Stimulated activated CD8-positive, alpha-beta memory T cell treated with anti-CD3 and anti-CD28 coated beads, Interleukin-7, amount 100 ng/mL, for 1 hour (primary cell): ENCODE measurements at places on chromosomes 5 and 9.
A peak's percentile ranks its signal among the peaks of the same experiment; 100 is the strongest.

- no peak for DNase-seq
Observed at GRCh38 chr9:97327562-97327961, 20.1 kb downstream of the CCDC180 start.

- no peak for DNase-seq
Observed at GRCh38 chr9:38284039-38284575, 108.4 kb upstream of the ALDH1B1 start.

- peak; percentile 92 for DNase-seq
Observed at GRCh38 chr9:137254624-137255447, at the start of gene NELFB. NELFB (plus strand) TSS chr9:137255327.

DNA sequence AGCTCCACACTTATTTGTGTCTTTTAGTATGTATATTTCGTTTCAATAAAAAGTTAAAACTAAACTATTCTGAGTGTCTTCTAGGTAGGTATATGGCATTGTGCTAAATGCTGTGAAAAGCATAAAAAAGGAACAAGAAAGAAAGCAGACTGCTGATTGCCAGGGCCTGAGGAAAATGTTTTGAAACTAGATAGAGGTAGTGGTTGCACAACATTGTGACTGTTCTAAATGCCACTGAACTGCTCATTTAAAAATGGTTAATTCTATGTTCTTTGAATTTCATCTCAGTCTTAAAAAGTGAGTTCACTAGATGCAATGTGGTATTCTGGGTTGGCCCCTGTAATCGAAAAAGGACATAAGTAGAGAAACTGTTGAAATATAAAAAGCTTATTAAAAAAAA is 2.6 kb upstream of the ALAD start:
- DNase-seq, result no peak

GRCh38 chr9:73080110-73080694 is 71.5 kb upstream of the ANXA1 start:
- no peak for DNase-seq

- DNase-seq, result no peak
Observed at GRCh38 chr5:167639766-167640165, 651.7 kb upstream of the WWC1 start.

- DNase-seq, result no peak
Observed at GRCh38 chr5:96823900-96824380, 16.2 kb upstream of the ERAP1 start.

DNA sequence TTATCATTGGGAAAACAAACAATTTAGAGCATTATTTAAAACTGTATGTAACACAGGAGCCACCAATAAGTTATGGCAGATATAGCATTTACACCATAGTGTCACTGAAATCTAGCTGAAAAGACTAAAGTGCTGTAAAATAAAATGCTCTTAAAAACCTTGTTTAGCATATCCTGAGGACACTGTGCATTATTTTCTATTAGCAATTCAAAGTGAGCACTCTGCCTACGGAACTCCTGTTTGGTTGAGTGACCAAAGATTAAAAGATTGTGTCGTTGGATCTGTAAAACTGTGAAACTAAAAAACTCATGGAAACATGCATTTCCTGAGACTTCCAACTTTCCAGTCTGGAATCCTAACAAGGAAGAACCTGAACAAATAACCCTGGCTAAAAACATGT is 95.9 kb upstream of the C6 start:
- DNase-seq, result no peak

GRCh38 chr9:95092262-95093072 is 225.0 kb downstream of the FANCC start:
- DNase-seq, result no peak

GRCh38 chr5:158026304-158027031 is 167.5 kb upstream of the CLINT1 start:
- no peak for DNase-seq

GRCh38 chr5:38831909-38832308 is 13.9 kb upstream of the OSMR start:
- no peak for DNase-seq

DNA sequence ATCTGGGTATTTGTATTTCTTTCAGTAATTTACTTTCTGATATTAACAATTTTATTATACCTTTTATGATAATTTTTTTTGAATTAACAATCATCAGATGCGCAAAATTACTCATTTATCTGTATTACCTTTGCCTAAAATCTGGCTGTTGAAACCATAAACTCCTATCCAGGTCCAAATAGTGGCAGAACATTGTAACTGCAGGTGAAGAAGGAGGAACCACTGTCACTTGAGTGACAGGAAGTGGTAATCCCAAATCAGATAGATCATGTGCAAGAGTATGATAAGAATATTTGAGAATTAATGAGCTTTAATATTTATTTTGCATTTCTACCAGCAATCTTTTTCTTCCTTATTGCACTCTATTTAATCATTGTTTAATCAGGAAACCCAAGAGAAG is 139.3 kb upstream of the TLE4 start:
- DNase-seq, result no peak

GRCh38 chr5:172008111-172008455 is 1.6 kb upstream of the FBXW11 start:
- DNase-seq, result no peak

DNA sequence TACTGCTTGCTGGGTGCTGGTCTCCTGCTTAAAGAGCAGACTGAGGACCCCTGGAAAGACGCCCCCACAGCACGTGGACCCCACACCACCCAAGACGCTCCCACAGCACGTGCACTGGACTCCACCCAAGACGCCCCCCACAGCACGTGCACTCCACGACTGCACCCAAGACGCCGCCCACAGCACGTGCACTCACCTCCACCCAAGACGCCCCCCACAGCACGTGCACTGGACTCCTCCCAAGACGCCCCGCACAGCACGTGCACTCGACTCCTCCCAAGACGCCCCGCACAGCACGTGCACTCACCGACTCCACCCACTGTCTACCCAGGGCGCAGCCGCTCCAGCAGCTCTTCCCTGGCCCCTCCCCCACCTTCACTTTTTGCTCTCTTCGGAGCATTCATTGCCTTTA is 50.5 kb downstream of the EHMT1 start:
- DNase-seq, result no peak

DNA sequence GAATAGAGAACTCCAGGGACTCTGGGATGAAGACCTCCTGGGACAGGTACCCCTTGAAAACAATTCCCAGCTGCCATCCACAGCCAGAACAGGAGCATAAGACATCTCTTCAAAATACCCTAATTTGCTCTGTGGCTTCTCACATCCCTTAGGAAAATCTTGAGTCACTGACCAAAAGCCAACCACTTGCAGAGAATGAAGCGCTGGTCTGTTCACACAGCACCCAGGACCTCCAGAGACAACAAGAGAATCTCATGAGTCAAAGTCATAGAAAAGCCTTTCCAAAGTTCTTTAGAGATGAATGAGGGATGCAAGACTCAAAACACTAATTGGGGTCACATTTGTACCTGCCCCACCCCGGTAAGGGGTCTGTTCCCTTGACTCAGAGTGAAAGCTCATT is 210.6 kb downstream of the SEMA5A start:
- no peak for DNase-seq

GRCh38 chr5:157162919-157163510 is 3.0 kb downstream of the GARIN3 start:
- DNase-seq, result no peak

DNA sequence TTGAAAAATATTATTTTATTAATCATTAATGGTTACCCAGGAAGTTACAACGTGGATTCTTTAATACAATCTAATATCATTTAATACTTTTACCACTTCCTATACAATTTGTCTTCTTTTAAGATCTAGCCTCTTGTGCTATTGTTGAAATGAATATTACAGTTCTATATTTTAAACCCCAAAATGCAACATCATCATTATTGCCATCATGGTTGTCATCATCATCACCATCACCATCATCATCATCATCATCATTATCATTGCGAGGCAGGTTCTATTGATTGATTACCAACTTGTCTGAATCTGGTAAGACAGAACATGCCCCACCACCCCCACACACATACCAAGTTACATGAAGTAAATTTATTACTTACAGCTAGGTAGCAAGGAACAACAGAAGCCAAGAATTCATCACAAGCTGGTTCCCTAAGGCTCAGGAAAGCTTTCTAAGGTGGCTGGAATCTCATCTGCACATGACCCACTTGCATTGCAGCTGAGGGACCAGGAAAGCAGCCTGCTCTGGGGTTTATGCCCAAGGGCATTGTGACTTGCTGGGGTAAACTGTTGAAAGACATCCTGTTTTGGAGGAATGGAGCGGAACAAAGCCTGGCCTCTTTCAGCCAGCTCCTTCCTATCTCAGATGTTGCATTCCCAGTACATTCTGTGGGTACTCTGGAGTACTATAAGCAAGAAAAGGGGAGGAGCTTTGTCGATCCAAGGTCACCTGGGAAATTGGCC is 418.1 kb downstream of the PRR16 start:
- no peak for DNase-seq

DNA sequence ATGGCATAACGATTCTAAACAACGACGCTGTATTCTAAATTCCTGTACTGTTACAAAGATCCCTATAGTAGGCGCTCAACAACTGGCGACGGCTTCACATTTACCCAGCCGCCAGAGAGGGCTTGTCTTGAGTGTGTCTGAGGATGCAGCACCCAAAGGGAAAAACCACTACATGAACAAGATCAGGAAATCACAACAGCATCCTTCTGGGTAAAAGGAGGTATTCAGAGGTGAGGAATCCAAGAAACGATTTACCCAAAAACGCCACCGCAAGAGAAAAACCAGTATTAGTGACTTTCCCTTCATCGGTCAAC is 711 bp downstream of the TTC33 start:
- peak; percentile 36 for DNase-seq

GRCh38 chr5:157740229-157740610 is 3.3 kb upstream of the LSM11 start:
- DNase-seq, result no peak

DNA sequence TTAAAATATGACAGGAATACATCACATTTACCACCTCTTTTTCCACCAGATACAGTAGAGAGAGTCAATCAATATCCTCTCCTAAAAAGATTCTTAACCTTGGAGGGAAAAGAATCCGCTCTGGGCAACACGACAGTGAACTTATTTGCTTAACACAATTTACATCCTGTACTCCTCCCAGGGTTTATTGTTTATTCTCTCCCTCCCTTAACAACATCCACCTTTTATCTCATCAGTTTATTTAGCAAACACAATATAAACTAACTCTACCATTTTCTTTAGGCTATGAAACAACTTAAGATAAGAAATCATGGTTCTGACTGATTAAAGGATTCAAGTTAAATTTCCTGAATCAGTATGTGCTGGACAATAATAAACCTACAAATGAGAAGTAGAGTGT is 50.9 kb downstream of the CERT1 start:
- DNase-seq, result no peak

- no peak for DNase-seq
Observed at GRCh38 chr9:12748016-12748415, 26.8 kb upstream of the LURAP1L start.

DNA sequence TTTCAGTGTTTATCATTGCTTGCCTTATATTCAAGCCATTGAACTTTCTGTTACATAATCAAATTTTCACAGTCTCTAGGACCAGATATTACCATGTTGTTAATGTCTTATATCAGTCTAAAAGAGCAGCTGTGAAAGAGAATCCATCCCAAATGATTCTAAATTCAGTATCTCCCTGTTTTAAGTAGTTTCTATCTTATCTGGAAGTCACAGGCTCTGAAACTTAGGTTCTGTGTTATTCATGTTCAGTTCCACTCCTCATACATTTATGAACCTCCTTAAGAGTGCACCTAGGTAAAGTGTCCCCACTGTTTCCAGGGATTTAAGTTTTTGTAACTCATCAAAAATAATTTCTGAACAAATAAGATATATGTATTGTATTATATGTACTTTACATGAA is 9.7 kb downstream of the LYRM7 start:
- no peak for DNase-seq

GRCh38 chr5:91311697-91312501 is 71.2 kb downstream of the ARRDC3 start:
- peak; percentile 34 for DNase-seq

- DNase-seq, result no peak
Observed at GRCh38 chr5:56737002-56737621, 78.2 kb upstream of the MAP3K1 start.

DNA sequence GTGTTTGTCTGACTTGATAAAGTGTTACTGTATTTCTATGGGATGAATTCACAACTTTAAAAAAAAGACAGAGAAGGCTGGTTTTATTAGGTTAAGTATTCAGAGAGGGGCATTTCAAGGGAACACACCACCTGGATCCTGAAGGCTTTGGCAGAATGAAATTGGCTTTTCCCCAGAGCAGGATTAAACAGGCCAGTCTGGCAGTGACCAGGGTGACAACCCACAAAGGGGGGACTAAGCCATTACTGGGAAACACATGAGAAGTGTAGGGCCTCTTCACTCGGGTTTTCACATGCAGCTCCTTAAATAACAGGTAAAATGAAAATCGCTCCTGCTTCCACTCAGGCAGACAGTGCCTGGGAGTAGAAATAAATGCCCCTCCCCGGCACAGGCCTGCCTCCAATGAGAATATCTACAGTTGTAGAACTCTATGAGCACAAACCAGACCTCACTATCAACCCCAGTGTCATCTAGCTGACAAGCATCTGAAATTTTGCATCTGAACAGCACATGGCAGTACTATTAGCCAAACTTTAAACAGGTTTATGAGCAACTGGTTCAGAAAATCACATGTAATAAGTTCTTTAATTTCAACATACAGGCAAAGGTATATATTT is 85.8 kb downstream of the LHFPL2 start:
- DNase-seq, result no peak

DNA sequence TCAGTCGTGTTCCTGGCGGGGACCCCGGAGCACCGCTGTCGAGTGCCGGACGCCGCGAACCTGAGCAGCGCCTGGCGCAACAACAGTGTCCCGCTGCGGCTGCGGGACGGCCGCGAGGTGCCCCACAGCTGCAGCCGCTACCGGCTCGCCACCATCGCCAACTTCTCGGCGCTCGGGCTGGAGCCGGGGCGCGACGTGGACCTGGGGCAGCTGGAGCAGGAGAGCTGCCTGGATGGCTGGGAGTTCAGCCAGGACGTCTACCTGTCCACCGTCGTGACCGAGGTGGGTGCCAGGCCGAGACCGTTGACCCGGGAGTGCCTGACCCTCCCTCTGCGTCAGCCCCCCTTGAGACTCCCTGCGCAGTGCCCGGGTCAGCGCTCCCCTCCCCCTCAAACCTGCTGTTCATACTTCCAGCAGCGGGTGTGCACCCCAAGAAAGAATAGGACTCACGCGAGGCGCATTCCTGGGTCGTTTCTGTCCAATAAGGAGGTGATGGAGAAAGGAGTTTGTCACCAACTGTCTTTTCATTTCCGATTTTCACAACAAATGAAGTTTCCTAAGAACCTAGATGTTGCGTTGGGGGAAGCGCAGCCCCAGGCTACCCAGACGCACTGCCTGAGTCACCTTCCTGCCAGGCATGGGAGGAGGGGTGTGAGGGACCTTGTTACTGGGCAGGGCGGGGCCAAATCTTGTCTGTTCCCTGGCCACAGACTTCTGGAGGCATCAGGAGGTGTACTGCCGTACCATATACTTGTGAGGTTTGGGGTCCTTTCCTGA is 722 bp downstream of the SLC22A4 start:
- peak; percentile 40 for DNase-seq

- DNase-seq, result no peak
Observed at GRCh38 chr9:37026113-37026930, 7.7 kb downstream of the PAX5 start.

DNA sequence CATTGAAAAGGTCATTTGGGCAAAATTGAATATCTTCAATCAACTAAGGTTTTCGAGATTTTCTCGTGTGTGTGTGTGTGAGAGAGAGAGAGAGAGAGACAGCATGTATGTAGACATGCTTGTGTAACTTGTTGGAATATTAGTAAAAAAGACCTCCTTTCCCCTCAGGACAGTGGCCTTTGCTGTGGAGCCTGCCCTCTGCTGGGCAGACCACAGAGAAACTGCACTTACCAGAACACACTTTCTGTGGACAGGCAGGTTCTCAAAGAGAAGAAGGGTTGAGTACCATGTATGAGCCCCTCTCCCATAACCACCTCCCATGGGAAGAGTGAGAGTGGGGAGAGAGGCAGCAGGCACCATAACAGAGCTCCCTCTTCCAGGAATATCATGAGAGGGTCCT is 45.6 kb downstream of the CFAP90 start:
- DNase-seq, result no peak
